NCI-H1092 treated with DMSO at 0.1 percent for 48 hours (cell line): ENCODE measurements at places on chromosomes 6 and 20.
A peak's percentile ranks its signal among the peaks of the same experiment; 100 is the strongest.

DNA sequence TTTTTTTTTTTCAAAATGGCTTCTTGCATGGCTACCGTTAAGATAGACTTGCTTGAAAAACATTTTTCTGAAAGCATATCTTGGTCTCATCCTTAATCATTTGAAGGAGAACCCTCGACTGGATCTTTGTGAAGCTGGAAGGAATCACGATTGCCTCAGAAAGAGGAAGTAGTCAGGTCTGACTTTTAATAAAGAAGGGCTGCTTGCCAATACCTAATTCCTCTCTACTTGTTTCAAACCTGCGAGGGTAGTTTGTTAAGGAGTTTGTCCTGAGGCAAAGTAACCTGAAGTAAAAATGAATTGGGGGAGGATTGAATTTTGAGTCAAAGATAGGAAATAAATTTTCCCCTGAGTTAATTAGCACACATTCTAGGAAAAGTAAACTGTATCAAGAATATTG is 288.1 kb upstream of the MAP3K7 start:
- no peak for DNase-seq

DNA sequence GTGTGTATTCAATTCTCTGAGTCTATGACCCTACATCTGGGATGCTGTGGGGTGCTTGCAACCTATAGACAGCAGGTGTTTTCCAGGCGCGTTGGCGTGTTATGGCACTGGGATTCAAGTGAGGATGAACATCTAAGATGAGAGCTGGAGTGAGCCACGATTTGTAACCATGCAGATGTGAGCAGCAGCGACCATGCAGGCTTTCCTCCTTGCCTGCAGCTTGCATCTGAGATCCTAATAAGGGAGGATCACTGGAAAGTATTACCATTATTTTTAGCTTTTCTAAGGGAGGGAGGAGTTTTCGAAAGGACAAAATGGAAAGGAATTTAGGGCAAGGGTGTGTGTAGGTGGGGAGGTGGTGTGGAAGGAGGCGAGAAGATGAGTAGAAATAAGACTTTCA is 216.7 kb downstream of the ATXN1 start:
- no peak for DNase-seq

DNA sequence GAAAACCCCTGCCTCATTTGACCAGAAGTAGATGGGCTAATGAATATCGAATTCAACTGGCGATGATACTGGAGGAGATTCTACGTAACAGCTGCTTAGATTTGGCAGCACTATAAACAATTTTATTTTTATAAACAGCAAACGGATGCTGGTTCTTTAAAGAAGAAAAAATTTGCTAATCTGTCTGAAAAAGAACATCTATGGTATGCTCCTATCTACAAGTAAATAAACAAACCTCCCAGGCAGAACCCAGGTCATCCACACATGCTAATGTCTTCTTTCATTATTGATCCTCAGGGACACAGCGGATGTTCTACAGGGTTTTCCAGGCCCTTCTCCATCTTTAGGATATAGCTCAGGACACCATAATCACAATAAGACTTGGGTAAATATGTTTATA is 291.3 kb downstream of the ALDH8A1 start:
- DNase-seq = no peak

GRCh38 chr6:93418033-93418407 is 1.3 kb downstream of the EPHA7 start:
- peak; percentile 37 for DNase-seq

GRCh38 chr6:105177556-105177955 is 2.3 kb downstream of the POPDC3 start:
- no peak for DNase-seq

DNA sequence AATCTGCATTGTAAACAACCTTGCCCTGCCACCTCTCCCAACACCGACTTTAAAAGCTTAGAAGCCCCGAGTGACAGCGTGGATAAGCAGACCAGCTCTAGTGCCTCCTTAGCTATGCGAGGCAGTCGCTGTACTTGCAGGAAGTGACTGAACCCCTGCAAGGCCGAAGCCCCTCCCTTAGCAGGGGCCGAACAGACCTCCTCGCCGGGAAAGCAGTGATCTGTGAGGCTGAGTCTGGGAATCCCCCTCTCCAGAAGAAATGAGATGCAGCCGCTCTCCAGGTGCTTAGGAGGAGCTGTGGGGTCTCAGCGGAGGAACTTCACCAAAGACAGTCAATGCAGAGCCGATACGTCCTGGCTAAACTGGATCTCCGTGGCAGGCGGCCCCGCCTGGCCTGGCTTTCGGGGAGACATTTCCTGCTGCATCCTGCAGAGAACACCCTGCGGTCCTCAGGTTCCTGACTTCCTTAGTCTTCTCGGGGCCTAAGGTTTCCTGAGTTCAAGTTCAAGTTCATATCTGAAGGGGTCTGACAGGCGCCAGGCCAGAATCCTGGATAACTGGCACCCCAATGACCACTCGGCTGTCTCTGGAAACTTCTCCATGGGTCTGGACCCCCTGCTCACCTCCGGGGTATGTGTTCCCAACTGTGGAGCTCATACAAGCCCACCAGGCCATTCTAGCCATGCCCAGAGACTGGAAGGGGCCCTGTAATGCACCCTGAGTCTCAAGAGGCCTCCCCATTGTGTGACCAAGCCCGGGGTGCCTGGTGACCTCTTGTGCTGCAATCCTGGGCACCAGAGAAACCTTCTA is 20.4 kb upstream of the FRMD1 start:
- no peak for DNase-seq

DNA sequence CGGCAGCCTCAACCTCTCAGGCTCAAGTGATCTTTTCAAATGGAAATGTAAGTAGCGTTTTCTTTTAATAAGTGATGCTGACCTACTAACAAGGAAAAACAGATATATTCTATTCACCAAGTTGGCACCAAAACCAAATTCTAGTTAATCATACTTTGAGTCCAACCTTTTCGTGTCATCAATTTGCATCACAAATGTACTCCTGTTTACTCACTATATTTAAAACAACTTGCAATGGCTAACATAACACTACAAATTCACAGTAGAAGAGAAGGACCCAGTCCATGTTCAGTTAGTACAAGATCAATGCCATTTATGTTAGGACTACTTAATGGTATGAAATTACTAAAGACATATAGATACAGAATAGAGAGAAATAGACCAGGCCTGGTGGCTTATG is 50.0 kb downstream of the MDN1 start:
- DNase-seq = no peak

DNA sequence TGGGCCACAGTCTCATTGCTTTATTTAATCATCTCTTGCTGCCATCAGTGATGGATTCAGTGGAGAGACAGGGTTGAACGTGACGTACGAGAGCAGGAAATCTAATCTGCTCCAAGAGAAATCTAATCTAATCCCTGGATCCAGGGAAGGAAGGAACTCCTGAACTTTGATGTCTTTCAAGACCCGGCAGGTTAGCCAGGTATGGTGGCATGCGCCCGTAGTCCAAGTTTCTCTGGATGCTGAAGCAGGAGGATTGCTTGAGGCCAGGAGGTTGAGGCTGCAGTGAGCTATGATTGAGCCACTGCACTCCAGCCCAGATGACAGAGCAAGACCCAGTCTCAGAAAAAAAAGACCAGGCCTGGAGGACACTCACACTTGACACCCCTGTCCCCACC is 11.4 kb upstream of the PGC start:
- DNase-seq = no peak
